AG04450 (cell line): ENCODE measurements at places on chromosomes 7 and 10. TPM values are rescaled to one million over a fixed set of nuclear protein-coding genes. Genes with fewer than 3 reads are reported as not detected.
A peak's percentile ranks its signal among the peaks of the same experiment; 100 is the strongest.

The CLCN1 gene
- polyA plus RNA-seq, result not detected in 2 replicates

GRCh38 chr10:3827266-3827665 is 42.3 kb upstream of the KLF6 start:
- no peak for DNase-seq

DNA sequence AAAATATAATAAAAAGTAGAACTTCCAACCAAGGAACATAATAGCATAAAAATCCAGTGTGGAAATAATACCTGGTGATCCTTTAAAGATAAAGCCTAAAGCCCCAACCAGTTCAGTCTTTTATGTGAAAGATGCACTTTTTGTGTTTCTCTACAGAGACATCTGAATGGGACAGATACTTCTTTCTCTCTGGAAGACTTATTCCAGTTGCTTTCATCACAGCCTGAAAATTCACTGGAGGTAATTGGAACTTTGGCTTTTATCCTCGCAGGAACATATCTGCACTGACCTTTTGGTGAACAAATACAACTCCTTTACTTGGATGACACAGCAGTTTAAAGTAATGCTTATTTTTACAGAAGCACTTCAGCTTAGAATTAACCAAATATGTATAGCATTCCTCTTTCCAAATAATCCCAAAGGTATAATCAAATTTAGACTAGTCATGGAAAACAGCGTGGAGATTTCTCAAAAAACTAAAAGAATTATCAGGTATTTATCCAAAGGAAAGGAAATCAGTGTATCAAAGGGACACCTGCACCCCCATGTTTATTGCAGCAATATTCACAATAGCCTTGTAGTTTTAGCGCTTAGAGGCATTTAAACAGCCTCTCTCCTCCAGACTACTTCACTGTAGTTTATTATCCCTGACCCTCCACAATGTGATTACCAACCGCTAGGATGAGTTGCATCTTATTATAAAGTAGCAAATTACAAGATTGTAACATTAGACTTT is 16.8 kb downstream of the HNRNPA2B1 start:
- DNase-seq, result no peak

- no peak for DNase-seq
These were observed 61.7 kb downstream of the SH2D4B start for GRCh38 chr10:80599424-80599847.

DNA sequence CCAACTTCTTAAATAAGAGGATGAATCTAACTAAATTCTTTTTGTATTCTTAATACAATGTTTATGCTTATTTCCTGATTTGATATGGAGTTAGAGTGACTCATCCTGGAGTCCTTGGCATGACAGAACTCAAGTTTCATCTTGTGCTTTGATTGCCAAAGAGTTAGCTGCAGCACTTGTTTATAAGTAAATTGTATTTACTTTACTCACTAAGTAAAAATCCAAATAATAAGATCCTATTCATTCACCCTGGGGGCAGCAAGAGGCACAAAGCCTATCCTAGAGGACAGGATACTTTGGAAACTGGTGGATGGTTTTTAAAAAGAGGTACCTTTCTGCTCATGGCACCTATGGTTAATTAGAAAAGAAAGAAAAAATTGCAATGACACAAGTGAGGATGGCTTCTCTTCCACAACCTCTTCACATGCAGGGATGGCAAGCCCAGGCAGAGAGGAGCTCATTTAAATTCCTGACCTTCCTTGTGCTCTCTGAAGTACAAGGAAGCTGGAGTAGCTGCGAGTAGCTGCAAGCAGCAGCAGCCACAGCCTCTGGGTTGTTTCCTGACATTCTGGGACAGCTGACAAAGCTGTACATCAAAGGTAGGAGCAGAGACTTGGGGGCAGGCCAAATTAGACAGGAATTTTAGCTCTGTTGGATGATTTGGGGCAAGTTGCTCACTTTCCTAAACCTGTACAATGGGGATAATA is 28.5 kb upstream of the CROT start:
- DNase-seq, result peak; percentile 94

DNA sequence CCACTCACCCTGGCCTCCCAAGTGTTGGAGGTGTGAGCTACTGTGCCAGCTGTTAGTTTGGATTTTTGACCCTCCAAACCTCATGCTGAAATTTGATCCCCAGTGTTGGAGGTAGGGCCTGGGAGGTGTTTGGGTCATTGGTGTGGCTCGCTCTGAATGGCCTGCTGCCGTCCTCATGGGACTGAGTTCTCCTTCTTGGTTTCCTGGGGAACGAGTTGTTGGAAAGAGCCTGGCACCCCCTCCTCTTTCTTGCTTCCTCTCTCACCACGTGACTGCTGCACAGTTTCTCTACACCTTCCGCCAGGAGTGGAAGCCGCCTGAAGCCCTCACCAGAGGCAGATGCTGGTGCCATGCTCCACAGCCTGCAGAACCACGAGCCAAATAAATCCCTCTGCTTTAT is 253.5 kb downstream of the PHTF2 start:
- no peak for DNase-seq

GRCh38 chr7:97845622-97846203 is 26.5 kb downstream of the ASNS start:
- DNase-seq, result no peak

The BMPER gene
- 0.97 and 1.1 TPM in 2 replicates for polyA plus RNA-seq

The INHBA gene
- 28.1 and 28.5 TPM in 2 replicates for polyA plus RNA-seq
